ENCODE measurements at places on chromosomes 12 and 14.
A peak's percentile ranks its signal among the peaks of the same experiment; 100 is the strongest.

DNA sequence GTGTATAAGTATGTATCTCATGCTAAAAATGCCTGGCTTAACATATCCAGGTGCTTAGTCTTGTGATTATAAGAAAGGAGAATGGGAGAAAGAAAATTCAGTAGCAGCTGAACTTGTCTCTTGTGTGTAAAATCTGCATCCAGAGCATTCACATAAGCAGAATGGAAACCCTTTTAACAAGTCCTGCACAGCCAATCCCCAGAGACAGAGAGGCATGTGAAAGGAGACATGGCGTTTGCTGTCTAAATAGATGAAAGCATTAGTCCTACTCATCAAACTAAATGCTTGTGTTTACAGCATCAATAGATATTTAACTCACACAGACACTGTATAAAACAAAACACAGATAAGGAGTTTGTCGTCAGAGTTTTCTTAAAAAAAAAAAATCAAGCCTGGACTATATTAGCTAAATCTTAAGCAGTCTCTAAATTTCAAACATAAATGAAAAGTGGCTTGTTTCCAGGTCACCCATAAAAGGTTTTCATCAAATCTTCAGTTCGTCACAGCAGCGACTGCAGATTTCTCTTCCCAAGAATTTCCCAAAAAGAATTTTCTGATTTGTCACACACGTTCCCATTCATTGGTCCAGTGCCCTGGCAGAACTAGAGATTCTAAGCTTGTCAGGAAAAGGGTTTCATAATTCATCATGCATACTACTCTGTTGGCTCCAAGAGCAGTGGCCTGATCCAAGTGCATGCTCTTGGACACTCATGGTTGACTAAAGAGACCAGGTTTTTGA lies 249.2 kb downstream of the BTG1 start:
- DNase-seq, result no peak

GRCh38 chr12:7058850-7059395 lies 1.6 kb upstream of the C1S start:
- DNase-seq, result no peak

GRCh38 chr12:75558287-75558686 lies 46.9 kb upstream of the KRR1 start:
- no peak for DNase-seq

DNA sequence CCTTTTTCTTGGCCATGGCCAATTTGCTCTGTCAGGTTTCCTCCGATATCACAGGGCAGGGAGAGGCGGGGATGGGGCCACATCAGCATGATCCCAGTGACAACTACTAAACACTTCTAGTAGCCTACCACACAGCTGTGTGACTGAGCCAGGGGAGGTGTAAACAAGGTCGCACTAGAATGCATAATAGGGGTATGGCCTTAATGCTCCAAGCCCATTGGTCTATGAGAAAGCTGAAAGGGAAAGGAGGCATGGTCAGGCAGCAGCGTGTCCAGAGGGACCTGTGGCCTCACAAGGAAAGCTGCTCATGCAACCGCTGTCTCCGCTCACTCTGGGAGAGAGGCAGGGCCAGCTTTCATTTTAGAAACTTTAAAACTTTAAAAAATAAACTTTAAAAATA lies 27.5 kb upstream of the ACTR6 start:
- DNase-seq, result no peak

GRCh38 chr14:104530646-104531045 lies 48.9 kb upstream of the C14orf180 start:
- DNase-seq, result peak; percentile 9
